ENCODE measurements at places on chromosomes 7 and 10.

GRCh38 chr7:47764746-47765145 is 182.8 kb upstream of the TNS3 start:
- no peak for DNase-seq

DNA sequence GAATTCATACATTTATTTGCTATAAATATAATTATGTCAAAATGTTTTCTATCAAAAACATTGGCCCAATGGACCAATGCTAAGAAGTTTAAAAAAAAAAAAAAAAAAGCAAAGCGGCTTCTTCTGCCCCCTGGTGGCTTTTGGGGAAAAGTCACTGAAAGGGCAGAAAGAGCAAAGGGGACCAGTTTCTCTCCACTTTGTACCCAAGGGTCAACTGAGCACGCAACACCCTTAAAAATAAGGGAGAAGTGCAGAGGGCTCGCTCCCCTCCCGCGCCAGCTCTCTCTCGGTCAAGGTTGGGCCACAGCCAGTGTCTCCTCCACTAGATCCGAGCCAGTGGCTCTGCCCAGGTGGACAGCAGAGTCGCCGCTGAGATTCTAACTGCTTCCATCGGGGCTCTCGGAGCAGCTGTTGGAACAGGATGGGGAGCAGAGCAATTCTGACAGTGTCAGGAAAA is 136.4 kb upstream of the FGFR2 start:
- no peak for DNase-seq

GRCh38 chr7:117185124-117185523 is 137.7 kb downstream of the WNT2 start:
- no peak for DNase-seq

DNA sequence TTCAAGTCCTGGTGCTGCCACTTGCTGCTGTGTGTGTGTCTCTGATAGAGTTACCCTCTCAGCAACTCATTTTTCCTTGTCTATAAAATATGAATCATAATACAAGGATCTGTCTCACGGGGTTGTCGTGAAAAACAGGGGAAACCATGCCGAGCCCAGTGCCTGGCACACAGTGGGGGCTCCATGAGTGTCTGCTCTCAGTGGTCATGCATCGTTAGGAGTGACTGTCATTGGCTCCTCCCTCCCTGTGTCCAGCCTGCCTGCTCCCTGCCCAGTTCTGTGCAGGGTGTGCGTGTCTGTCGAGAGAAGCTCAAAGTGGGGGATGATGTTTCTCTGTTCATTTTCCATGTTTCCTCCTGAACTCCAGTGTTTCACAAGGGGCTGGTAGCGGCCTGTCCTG is 83.6 kb upstream of the LRRC4 start:
- no peak for DNase-seq

DNA sequence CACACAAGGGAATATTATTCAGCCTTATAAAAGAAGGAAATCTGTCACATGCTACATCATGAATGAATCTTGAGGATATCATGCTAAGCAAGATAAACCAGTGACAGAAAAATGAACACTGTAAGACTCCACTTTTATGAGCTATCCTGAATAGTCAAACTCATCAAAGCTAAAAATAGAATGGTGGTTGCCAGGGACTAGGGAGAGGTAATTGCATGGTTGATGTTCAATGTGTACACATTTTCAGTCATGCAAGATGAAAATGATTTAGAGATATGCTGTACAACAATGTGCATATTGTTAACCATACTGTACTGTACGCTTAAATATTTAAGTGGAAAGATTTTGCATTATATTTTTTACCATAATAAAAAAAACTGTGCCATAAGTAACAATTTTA is 1349.1 kb downstream of the XPNPEP1 start:
- DNase-seq = no peak

DNA sequence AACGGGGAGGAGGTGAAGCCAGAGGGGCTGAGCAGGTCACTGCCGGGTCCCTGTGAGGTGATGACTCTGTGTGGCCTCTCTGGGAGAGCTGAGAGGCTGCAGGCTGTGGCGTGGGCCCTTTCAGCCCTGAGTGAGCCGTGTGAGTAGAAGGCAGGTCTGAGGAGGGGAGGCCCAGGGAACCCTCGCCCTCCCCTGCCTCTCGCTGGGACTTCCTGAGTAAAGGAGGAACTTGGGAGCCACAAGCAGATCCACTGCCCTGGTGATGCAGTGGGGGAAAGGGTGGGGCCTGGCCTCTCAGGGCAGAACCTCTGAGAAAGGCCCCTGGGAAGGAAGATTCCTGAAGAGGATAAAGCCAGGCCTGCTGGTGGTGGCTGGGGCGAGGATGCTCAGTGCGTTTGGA is 22.8 kb downstream of the EEPD1 start:
- no peak for DNase-seq

GRCh38 chr7:135965602-135966001 is 11.6 kb downstream of the MTPN start:
- no peak for DNase-seq

- DNase-seq = no peak
These were observed 38.2 kb upstream of the C10orf71 start for GRCh38 chr10:49260644-49261296.

DNA sequence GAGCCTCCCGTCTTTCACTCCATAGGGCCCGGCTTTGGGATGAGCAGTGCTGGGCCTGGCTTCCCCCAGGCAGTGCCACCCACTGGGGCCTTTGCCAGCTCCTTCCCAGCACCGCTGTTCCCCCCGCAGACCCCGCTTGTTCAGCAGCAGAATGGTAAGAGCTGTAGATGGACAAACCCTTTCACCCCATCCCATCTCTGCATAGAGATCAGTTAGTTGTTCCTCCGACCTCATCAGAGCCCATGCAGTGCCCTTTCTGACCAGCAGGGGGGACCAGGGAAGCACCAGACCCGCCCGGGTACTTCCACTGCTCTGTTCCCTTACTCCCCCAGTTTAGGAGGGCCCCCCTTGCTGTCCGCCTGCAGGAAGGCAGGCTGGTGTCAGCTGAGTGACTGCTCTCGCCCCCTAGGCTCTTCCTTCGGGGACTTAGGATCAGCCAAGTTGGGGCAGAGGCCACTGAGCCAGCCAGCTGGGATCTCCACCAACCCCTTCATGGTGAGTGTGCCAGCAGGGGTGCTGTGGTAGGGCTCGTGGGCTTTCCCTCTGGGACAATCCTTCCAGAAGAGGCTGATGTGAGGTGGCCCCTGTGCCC is 9.8 kb downstream of the SAP25 start:
- DNase-seq = peak; percentile 24

- DNase-seq = no peak
These were observed 14.7 kb downstream of the SEC24C start for GRCh38 chr10:73758704-73759511.

- DNase-seq = no peak
These were observed 127.1 kb upstream of the AOAH start for GRCh38 chr7:36851382-36851781.

DNA sequence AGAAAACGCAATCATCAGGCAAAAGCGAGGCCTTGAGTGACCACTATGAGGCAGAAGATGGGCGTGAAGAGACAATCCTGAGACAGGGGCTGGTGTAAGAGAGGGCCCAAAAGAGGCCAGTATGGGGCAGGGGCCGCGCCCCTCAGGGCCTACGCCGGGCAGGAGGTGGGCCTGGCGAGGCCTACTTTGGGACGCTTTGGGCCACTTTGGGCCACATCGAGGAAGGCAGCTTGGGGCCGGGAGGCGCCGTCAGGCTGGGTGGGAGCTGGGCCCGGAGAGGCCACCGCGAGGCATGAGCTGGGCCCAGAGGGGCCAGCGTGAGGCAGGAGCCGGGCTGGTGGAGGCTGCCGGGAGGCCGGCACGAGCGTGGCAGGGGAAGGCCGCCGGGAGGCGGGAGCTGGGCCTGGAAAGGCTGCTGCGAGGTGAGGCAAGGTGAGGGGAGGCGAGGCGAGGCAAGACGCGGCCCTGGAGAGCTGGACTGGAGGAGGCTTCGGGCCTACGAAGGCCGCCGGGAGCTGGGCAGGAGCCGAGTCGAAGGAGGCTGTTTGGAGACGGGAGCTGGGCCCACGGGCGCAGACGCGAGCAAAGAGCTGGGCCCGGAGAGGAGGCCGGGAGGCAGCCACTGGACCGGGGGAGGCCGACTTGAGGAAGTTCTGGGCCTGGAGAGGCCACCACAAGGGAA is 171.3 kb downstream of the TPST1 start:
- no peak for DNase-seq

DNA sequence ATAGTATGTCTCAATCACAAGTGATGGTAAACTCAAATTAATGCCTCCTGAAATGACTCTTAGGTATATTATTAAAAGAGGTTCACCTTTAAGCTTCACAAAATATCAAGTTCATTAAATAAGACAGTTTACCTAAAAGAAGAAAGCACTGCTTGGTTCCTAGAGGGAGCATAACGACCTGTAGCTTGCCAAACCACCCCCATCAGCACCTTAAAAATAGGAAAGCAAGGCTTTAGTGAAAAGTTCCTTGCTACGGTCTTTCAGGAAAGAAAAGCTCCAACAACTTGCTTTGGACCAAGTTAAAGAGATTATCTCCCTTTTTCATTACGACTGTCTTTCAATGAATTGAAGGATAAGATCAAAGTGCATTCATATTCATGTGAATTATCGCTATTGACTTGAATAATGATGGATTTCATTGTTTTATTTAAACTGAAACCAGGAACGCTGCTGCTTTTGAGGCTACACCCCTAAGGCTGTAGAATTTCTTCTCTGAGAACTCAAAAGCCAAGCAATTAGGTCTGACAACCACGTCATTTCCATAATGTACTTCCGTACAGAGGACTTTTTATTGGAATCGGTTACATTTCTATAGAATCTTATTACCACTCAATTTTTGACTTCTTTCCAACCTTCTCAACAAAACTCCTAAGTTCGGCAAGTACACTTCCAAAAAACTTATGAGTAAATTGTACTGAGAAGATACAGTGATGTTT is 7.0 kb upstream of the SPAG6 start:
- DNase-seq = no peak

DNA sequence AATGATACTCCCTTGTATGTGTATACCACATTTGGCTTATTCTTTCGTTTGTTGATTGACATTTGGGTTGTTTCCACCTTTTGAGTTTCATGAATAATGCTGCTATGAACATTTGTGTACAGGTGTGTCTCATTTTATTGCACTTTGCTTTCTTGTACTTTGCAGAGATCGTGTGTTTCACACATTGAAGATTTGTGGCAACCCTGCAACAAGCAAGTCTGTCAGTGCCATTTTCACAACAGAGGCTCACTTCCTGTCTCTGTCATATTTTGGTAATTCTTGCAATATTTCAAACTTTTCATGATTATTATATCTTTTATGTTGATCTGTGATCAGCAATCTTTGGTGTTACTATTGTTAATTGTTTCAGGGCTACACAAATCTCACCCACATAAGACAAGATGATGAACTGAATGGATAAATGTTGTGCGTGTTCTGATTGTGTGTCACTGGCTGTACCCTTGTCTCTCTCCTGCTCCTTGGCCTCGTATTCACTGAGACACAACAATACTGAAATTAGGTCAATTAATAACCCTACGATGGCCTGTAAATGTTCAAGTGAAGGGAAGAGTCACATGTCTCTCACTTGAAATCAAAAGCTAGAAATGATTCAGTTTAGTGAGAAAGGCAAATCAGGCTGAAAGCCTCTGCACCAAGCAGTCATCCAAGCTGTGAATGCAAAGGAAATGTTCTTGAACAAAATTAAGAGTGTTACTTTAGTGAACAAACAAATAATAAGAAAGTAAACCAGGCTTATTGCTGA is 133.6 kb upstream of the JCAD start:
- DNase-seq = no peak

DNA sequence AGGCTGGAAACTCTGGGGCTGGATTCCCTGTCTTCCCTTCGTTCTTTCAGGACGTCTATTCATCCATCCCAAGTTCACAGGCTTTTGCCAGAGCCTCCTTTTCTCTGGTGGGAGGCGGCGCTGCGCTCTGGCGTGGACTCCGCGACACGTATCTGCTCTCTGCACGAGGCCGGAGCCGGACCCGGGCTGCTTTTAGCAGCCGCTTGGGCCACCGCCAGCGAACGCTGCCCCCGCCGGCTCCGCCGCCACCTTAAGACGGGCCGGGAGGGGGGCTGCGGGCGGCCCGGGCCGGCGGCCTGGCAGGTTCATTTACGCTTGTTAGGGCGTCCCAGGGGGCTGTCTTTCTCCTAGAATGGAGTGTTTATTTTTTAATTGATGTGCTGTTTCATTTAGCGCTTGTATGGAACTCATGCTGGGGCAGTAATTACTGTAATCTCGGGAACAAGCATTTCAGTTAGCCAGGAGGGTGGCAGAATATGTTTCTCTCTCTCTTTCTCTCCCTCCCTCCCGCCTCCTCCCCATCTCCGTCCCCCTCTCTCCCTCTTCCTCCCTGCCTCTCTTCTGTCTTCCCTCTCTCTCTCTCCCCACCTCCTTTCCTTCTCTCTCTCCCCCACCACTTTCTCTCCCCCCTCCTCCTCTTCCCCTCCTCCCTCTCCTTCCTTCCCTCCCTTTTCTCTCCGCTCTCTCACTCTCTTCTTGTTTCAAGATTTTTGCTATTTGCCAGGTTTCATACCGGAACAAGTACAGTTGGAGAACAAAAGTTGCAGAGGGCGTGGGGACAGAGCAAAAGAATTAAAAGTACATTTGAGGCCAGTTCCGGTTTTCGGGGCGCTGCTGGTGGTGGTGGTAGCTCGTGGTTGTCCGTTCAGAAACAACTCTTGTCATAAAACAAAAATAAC is 1.3 kb upstream of the FZD8 start:
- DNase-seq = peak; percentile 59

- DNase-seq = no peak
These were observed 25.8 kb downstream of the ZNF800 start for GRCh38 chr7:127366680-127367079.

GRCh38 chr10:33376976-33377657 is 42.6 kb upstream of the NRP1 start:
- DNase-seq = no peak

- DNase-seq = no peak
These were observed 689.6 kb downstream of the NRG3 start for GRCh38 chr10:82564353-82565196.

GRCh38 chr7:122248472-122248871 is 56.1 kb downstream of the FEZF1 start:
- DNase-seq = no peak

DNA sequence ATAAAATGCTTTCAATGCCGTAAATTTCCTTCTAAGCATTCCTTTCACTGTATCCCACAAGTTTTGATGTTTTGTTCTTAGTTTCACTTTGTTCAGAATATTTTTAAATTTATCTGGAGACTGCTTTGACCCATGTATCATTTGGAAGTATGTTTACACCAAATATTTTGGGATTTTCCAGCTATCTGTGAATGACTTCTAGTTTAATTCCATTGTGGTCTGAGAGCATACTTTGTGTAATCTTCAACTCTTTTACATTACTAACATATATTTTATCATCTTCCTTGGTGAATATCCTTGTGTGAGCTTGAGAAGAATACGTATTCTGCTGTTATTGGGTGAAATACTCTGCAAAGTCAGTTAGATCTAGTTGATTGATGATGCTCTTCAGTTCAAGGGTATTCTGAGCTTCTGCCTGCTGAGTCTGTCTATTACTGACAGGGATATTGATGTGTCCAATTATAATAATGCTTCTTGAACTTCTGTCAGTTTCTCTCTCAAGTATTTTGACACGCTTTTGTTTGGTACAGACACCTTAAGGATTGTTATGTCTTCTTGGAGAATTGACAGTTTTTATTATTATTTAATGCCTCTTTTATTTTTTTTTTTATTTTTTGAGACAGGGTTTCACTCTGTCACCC is 31.6 kb downstream of the MKLN1 start:
- DNase-seq = no peak

All from hypothalamus (tissue), 51 donors.